Dermis blood vessel endothelial cell (primary cell): ENCODE measurements at places on chromosomes 5 and 9. TPM values are rescaled to one million over a fixed set of nuclear protein-coding genes. Genes with fewer than 3 reads are reported as not detected.

MARVELD2 gene
- 2.0 and 3.1 TPM in 2 replicates for total RNA-seq

HACD4 gene
- 0.51 and 0.56 TPM in 2 replicates for total RNA-seq

DPH7 gene
- 30.8 and 31.1 TPM in 2 replicates for total RNA-seq

UGCG gene
- 63.8 and 112 TPM in 2 replicates for total RNA-seq

NIM1K gene
- under 0.01 and 0.05 TPM in 2 replicates for total RNA-seq

GAPT gene
- total RNA-seq: not detected in 2 replicates

PPP3R2 gene
- not detected in 2 replicates for total RNA-seq
